ENCODE measurements at places on chromosomes 16 and 17.
A peak's percentile ranks its signal among the peaks of the same experiment; 100 is the strongest.

DNA sequence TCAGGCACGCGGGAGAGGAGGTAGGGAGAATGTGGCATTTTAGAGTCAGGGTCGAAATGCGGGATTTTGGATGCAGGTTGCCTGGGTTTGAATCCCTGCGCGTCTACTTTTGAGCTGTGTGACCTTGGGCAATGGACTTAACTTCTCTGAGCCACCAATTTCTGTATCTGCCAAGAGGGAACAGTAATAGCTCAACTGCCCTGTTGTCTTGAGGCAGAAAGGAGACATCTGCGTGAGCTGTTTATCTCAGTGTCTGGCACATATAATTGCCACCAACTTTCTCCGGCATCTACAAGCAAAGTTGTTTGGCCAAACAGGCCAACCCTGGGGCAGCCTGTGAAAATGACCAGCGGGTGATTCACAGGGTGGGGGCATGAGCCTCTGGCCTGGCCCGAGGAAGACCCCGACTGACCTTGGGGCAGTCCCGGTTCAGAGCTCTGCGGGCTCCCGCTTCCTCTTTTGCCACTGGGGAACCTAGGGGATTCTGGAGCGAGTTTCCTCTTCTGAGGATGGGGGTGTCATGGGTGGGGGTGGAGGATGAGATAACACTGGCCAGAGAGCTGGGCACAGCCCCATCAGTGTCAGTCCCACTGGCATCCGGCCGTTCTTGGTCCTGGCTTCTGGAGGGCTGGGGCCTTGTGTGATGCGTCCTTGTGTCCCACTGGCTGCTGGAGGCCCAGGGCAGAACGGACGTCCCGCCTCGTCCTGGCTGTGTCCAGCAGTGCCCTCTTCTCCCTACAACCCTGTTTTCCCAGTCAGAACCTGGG lies 1.3 kb downstream of the SNN start:
- no peak for DNase-seq

DNA sequence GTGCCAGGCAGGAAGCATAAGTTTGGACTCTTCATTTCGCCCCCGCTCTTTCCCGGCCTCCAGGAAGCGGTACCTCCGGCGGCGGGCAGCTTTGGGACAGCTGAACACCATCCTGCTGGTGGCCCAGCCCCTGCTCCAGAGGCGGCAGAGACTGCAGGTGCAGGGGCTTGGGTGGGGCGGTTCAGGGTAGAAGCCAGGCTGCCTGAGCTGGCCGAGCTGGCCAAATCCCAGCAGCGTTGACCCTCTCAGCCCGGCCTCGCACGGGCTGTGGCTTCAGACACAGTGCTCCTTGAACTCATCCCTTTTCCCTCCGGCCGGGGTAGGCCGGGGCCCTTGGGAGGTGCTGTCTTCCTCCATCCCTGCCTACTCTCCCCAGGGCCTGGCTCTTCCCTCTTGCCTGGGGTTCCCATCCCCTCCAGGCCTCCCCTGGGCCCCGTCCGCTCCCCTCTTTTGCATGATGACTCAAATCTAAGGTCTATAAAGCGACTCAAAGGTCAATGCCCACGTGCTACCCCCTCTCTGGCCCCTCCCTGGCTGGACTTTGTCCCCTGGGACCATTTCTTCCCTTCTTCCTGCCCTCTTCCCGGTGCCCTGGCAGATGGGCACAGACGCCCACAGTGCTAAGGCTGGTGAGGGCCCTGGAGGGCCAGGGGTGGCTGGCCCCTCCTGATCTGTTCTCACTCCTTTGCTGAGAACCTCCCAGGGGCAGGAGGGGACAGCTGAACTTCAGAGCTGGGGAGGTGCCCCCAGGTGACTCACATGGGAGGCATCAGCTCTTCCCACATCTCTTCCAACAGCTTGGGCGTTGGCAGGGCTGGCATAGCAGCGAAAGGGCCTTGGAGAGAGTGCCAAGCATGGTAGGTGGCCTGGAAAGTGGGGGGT lies 22.7 kb downstream of the MYO15B start:
- no peak for DNase-seq

DNA sequence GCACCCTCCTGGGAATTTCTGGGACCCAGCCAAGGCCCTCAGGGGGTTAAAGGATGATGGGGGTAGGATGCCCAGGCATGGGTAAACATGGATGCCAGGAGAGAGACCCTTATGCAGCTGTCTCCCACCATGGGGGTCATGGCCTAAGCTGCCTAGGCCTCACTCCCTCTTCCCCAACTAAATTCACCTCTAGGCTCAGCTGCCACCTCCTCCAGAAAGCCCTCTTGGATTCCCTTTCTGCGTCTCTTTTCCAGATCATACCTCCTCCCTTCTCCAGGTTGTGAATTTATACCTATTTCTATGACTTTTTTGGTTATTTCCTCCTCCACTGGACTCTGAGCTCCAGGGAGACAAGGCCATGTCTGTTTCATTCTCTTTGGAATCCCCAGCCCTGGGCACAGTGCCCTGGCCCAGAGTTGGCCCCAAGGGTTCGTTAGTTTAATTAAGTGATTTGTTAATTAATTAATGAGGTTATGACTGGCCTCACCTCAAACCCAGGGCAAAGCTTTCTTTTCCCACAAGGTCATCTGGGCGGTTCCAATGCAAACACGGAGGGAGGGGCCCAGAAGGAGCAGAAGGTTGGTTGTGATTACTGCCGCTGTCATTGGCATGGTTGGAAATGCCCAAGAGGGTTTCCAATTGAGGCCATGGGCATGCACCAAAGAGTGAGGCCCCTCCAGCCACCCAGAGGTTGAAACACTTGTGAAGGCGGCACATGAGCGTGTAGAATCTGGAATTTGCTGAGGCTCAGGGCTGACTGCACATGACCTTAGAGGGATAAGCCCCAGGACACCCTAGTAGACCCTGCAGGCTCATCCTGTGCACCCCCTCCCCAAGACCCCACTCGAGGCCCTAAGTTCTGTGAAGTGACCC lies 6.9 kb upstream of the KRT17 start:
- DNase-seq = no peak

DNA sequence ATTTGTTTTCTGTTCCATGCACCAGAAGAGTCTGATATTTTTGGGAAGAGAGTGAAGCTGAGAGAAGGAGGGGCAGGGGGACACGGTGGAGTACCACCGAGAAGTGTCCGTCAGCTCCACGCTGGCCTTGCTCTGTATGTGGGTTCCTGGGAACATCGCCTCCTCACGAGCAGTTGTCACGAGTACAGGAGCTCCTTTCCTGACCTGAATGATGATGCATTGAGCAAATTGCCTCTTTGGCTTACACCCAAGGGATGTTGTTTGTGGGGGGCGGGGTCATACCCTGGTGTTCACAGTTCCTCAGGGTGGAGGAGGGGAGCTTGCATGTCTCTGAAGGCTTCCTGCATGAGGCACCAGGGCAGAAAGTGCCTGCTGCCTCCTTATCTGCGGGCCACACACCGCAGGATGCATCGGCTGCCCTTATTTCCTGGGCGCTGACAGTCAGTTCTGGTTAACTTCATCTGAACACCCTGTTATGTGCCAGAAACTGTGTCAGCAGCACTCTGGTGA lies 36.2 kb downstream of the RGS9 start:
- DNase-seq = peak; percentile 69

- no peak for DNase-seq
Observed at GRCh38 chr16:53495325-53495724, 7.7 kb downstream of the AKTIP start.

DNA sequence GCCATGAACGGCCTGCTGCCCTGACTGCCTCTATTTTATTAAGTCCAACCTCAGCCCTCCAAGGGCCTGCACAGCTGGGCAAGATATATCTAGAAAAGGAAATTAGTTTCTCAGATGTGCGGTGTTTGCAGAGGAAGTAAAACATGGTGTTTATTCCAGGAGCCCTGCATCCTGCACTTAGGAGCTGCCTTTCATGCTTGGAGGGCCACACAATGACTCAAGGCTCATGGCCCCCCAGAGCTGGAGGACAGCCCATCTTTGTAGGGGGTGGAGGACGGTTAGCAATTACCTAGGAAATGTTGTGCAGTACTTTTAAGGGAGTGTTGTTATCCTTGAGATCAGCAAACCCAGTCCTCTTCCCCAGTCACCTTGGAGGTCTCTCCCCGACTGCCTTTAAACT lies 80.5 kb downstream of the COPRS start:
- no peak for DNase-seq
